ENCODE measurements at places on chromosomes 7 and 10.
A peak's percentile ranks its signal among the peaks of the same experiment; 100 is the strongest.

DNA sequence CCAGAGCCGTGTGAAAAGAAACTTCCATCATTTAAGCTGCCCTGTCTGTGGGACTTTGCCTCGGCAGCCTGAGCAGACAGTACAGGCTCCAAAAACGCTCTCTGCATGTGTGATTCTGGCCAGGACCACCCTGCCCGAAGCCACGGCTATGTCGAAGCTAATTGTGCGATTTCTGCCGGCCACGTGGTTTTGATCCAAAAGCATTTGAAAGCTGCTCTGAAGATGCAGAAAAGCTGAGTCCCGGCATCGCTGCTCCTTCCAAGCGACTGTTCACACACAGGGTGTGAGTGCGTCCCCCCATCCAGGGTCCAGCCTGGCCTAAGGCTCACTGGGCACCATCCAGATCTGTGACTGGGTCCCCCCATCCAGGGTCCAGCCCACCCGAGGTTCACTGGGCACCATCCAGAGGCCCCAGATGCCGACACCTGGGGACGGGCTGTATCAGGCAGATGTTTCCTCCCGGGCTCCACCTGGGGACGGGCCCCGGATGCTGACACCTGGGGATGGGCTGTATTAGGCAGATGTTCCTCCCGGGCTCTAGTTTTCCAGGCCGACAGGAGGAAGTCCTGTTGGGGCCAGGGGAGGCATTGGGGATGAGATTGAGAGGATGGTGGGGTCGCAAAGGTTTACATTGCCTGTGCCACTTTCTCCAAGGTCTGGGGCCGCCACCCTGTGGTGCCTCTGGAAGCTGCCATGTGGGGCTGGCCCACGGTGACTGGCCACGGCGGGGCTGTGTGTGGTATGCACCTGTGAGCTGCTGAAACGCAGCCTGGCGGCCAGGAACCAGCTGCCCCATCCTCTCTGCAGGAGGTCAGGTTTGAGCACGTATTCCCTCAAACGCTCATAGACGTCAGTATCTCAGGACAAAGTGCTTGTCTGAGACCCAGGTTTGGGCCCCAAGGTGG lies 527.4 kb downstream of the DNAJB6 start:
- DNase-seq, result no peak

DNA sequence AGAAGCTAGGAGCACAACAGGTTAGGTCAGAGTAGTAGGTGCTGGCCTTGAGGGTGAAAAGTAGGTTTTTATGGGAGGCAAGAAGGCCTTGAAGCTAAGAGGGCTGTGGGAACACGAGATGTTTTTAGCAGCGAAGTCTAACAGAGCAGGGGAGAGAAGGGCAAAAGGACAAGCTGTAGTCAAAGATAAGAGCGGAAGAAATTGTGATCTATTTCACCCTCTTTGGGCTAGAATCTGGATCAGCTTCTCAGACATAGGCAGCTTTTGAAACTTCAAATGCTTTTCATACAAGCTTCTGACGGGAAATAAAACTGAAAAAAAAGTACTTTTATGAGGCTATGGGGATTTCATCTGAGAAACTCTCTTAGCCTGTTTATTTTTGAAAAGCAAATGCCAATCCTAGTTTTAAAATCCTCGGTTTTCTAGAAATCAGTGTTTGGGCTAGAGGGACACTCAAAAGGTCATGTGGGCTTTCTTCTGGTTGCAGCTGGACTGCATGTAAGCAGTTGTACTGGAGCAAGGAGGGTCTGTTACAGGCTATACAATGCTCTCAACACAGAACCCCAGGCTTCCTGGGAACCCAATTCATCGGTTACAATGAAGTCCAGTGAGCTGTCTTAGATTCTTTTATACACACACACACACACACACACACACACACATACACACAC lies 83.6 kb downstream of the RNF216 start:
- no peak for DNase-seq

- peak; percentile 71 for DNase-seq
Observed at GRCh38 chr10:77164616-77165311, 472.8 kb downstream of the KCNMA1 start.

- DNase-seq, result no peak
Observed at GRCh38 chr10:53619671-53620070, 847.1 kb upstream of the MBL2 start.

DNA sequence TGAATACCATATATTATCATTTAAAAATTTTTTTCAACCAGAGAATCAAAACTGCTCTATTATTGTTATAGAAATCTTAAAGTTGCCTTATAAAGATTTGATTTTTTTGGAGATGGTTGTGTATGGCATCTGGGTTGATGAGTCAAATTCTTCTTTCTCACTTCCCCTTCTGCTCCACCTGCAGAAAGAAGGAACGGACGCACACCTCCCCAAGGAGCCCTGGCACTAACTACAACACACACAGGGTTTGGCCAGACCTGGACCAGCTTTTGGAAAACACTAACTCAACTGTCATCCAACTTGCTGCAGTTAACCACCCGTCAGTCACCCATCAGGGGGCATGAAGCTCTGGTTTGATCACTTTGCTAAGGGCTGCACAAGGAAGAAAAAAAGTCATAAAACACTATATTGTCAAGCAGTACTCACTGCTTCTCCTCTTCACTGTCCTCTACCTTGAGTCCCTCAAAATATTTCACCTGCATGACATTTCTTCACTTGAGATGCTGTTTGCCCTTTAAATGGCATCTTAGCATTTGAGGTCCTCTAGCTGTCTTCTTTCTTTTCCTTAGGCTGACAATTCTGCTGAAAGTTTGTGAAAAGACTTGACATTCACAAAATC lies 266.7 kb upstream of the PHF14 start:
- no peak for DNase-seq

DNA sequence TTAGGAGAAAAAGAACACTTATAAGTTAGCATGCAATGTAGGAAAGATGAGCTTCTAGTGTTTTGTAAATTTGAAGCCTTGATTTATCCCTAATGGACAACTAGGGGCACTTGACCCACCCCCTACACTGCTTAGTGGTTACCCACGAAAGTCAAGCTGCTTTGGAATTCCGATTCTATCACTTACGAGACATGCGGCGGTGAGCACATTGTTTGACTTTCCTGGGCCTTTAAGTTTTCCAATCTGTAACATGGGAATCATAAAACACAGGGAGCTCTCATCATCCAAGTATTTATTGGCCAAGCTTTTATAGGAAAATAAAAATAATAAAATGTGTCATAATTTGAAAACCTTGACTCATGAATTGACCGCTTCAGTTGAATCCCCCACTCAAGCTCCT lies 78.7 kb upstream of the PDK4 start:
- DNase-seq, result no peak

DNA sequence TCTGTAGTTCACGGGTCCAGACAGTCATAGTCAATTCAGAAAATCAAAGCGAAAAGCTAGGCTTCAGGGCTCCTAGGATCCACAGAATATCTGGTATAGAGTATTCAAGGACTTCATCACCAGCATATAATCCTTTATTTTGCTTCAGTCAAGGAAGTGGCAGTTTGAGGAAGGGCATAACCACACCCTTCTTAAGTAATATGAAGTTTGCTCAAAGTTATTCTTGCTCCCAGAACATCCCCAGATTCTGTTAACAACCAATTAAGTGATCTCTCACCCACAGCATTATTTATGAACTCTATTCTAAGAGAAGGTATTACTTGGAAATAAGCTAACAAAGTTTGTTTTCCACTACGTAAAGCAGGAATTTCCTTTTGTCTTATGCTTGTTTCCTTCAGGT lies 13.2 kb downstream of the CWF19L1 start:
- no peak for DNase-seq

DNA sequence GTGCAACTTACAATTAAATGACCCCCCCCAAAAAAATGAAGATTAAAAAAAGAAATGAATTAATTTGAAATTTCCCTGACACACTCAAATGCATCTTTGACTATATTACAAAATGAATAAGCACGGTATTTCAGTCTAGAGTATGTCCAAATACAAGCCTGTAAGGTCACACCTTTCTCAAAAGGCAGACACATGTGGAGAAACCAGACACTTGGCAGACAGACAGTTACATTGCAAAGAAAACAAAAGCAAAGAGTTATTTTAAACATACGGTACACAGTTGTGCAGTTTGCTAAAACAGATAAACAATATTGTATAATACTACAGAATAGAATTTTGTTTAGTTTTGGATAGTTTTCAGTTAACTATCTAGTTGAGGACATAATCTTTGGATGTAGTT lies 153.0 kb downstream of the ATE1 start:
- peak; percentile 45 for DNase-seq

DNA sequence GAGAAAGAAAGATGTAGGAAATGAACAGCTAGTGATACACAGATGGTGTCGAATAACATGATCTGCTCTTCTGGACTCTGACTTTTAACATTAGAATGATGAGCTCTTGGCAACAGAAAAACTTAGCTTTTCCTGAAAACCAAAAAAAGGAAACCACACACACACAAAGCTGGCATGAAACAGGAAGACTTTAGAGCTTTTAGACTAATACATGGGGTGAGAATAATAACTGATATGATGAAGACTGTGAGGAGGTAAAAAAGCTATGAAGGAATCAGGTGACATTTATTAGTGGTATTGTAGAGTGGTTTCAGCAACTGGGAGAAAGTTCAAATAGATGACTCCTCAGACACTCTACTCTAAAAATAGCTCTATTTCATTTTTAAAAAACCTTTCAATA lies 491.9 kb downstream of the PARD3 start:
- peak; percentile 66 for DNase-seq

Data from foreskin fibroblast (primary cell).